ENCODE measurements at places on chromosomes 5 and 9.

GRCh38 chr5:38722918-38723317, 122.9 kb upstream of the OSMR start:
- no peak for DNase-seq

DNA sequence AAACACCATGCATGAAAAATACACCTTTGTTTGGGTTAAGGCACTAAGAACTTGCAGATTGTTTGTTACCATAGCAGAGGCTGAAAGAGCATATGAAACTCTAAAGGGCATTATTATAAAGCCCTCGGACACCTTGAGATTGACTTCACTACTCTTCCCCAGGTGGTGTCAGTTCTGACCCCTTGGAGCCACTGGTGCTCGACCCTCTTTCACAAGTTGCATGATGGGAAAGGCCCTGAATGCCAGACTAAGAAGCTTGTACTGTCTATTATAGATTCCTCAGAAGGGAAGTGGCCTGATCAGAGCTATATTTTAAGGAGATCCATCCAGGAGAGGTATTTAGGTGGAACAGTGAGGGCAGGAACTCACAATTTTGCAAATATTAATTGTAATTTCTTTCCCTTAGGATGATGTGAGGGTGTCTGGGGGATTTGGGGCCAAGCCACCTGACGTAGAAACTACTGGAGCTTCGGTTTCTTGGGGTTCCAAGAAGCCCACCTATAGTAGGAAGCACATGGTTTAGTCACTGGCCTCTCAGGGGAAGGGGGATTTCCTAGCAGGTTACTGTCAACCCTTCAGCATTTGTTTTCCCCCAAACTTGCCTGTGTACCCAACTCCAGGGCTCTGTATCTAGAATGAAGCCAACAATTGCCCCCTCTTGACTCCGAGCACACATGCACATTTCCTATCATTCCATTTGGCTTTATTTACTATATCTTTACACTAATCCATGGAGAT, 16.2 kb downstream of the FBXO10 start:
- DNase-seq: no peak

GRCh38 chr9:112520656-112521055, 34.0 kb downstream of the KIAA1958 start:
- no peak for DNase-seq

DNA sequence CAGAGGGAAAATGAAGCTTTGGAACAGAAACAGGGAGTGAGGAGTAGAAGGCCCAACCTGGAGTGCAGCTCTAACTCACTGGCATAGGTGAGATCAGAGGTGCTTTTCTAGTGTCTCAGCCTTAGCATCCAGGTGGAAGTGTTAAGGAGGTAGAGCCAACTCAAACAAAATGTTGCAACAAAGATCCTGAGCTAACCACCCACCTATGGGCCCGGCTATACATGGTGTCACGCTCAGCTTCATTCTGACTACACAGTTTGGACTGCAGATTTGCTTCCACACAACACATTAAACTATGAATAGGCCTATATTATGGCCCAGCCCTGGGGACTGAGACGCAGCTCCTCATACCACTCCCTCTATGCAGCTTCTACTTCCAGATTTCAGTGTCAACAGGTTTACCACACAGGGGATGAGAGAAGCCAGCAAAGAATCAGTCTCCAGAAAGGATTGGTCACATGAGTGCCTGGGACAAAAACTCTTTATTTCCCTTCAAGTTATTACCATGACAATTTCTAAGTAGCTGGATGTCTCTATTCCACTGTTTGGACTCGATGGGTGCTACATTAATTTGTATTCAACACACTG, 9.0 kb downstream of the C5orf63 start:
- DNase-seq: no peak

- no peak for DNase-seq
These were observed 84.2 kb downstream of the SGCD start for GRCh38 chr5:156411185-156411613.

Data from stimulated activated CD4-positive, alpha-beta T cell treated with anti-CD3 and anti-CD28 coated beads, Interleukin-2, amount 100 ng/mL, for 4 hours (primary cell).